ENCODE measurements at places on chromosomes 16 and 17. TPM values are rescaled to one million over a fixed set of nuclear protein-coding genes. Genes with fewer than 3 reads are reported as not detected.

The CSH1 gene
- not detected for total RNA-seq

- DNase-seq = no peak
Observed at GRCh38 chr17:51091635-51092034, 29.0 kb downstream of the SPAG9 start.

DNA sequence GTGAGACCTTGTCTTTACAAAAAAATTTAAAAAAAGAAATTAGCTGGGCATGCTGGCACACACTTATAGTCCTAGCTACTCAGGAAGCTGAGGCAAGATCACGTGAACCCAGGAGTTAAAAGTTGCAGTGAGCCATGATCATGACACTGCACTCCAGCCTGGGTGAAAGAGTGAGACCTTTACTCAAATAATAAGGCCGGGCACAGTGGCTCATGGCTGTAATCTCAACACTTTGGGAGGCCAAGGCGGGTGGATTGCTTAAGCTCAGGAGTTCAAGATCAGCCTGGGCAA is 11.5 kb upstream of the RIPOR1 start:
- DNase-seq = no peak

The TEDC2 gene
- total RNA-seq = 0.62 TPM

- no peak for DNase-seq
Observed at GRCh38 chr16:66020642-66021041, 345.8 kb upstream of the CDH5 start.

The CCL4L2 gene
- 0.94 TPM for total RNA-seq

The ASB16 gene
- total RNA-seq = 2.1 TPM

The SEZ6L2 gene
- 0.71 TPM for total RNA-seq

DNA sequence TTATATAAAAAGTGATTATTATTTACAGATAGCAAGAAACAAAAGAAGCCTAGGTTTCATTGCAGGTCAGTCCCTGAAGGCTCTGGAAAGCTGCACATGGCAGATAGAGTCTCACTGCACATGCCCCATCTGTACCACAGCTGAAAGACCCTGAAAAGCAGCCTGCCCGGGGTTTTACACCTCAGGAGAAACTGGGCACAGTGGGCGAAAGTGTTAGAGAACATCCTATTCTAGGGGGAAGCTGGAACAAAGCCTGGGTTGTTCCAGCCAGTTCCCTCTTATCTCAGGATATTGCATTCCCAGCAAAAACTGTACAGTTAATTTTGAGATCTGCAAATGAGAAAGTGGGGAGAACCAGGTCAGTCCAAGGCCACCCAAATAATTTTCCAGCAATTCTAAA is 419.7 kb downstream of the CNTNAP4 start:
- no peak for DNase-seq

DNA sequence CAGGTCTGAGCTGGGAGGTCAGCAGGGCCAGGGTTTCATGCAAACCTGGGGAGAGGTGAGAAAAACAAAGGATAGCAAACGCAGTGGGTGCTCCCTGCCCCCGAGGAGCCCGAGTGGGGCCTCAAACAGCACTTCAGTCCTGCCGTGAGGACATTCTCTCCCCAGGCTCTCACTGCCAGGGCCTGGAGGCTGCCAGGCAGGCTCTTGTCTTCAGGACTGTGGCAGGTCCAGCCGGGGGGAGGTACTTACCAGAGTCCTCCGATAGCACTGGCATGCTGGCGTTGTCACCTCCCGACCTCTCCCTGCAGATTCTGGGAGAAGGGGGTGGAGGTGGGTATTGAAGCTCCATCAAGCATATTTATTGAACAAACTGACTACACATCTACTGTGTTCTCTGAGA is 1.3 kb downstream of the MPP3 start:
- no peak for DNase-seq

DNA sequence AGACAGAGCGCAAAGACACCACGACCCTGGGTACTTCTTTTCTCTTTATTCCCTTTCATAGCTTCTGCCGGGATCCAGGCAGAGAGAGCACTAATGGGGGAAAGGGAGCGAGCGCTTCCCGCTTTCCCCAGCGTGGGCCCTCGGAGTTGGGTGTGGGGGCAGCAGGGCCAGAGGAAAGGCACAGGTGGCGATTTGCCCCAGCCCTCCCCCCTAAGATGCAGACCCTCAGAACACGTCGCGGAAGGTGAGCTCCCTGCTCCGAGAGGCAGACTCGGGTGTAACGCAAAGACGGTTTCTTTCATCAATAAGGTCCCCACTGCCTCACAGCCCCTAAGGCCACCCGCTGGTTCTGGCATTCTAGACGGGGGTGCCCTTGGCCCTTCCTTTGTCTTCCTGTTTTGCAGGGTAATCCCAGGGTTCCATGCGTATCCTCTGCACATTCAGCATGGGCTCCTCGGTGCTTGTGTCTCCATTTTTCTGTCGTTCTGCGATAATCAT is 570 bp upstream of the NME3 start:
- no peak for DNase-seq

GRCh38 chr16:27671410-27671809 is 121.5 kb downstream of the KATNIP start:
- no peak for DNase-seq

GRCh38 chr16:14329727-14330350 is 258.7 kb downstream of the MRTFB start:
- no peak for DNase-seq

DNA sequence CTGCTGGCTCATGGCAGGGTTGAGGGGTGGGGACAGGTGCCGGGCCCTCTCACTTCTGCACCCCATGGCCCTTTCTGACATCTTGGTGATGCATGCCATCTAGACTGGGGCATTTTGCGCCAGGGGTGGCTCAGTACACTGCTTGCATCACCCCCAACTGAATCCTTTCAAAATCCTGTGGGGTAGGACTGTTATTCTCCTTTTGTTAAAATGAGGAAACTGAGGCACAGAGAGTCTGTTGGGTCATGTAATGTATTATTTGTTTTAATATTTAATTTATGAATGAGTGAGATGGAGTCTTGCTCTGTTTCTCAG is 9.9 kb downstream of the ADCY7 start:
- no peak for DNase-seq

DNA sequence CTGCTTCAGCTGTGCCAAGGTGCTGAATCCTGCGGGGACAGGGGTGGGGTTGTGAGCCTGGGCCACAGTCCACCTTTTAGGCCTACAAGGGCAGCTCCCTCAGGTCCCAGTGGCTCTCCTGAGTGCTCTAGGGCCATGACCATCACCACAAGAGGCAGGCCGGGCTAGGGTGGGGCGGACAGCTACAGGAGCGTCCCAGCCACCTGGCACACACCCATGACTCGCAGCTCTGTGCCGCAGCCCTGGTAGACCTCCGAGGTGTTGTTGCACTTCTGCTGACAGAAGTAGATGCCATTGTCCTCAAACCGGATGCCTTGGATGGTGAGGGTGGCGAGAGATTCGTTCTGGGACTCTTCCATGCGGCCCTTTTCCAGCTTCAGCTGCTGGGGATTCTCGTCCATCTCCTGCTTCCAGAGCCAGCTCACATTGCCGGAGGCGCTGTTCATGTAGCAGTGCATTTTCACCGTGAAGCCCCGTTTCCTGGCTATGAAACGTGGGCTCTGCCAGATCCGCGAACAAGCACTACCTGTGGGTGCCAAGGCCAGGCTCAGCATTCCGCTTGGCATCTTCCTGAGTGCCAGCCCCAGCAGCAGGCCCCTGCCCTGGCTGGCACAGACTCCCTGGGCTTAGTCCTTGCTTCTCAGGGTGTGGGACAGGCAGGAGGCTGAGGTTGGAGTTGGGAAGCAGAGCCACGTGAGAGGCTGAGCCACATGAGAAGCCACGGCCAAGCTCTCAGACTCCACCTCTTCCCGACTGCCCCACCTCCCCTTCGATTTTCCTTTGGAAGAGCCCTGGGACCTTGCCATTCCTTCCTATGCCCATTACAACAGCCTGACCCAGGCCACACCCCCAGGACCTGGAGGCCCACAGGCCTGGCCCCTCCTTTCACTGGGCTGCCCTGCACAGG is 2.0 kb downstream of the CD79B start:
- no peak for DNase-seq

The OGFOD1 gene
- total RNA-seq = 30.7 TPM

GRCh38 chr16:27303256-27304100 is 10.3 kb upstream of the IL4R start:
- no peak for DNase-seq

DNA sequence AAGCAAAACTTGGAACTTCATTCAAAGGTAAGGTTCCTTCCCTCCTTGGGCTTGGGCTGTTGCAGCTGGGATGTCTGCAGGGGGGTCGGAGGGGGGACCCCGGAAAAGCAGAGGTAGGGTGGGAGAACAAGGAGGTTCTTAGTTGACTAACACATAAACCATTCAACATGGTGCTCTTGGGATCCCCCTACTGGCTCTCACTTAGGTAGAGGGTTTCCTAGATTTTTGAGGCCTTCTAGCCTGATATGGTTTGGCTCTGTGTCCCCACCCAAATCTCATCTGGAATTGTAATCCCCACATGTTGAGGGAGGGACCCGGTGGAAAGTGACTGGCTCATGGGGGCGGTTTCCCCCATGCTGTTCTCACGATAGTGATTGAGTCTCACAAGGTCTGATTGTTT is 93.9 kb downstream of the RGS9 start:
- no peak for DNase-seq

The GP1BA gene
- 0.19 TPM for total RNA-seq

DNA sequence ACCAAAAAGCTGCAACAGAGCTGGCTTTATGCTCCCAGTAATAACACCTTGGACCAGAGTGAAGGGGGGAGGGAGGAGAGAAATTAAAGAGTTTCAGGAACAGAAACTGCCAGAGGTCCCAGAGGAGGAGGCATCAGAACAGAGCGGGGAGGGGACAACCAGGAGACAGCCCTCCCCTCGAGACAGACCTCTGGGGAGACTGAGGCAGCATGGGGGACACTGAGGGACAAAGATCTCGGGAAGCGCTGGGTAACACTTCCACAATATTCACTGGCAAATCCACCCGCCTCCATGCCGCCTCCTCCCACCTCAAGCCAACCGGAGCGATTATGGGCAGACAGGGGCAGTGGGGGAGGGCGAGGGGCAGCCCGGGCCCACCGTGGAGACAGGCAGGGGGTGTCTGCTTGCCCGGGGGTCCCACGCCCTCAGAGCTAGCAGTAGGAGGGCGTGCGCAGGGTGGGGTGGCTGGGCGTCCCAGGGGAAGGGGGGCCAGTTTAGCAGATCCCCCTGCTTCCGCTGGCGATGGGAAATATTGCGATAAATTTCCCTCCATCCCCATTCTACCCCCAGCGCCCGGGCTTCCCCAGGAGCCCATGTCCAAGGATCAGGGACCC is 1.2 kb downstream of the PCGF2 start:
- peak; percentile 55 for DNase-seq

DNA sequence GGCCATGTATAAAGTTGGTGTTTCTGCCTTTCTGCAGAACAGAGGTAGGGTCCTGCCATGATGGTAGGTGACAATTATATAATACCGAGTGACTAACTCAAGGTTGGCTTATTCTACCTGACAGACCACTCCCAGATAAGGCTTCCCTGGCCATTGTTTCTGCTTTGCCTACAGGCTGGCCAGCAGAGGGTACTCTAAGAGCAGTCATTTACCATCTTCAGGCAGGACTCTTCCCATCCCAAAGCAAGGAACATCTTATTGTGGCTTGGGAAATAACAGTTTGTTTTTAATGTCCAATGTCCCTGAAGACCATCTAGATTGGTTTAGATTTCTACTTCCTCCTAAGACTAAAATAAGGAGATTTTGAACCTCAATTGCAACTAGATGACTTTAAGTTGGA is 74.1 kb downstream of the SNX11 start:
- no peak for DNase-seq

The GSDMA gene
- total RNA-seq = 6.2 TPM

DNA sequence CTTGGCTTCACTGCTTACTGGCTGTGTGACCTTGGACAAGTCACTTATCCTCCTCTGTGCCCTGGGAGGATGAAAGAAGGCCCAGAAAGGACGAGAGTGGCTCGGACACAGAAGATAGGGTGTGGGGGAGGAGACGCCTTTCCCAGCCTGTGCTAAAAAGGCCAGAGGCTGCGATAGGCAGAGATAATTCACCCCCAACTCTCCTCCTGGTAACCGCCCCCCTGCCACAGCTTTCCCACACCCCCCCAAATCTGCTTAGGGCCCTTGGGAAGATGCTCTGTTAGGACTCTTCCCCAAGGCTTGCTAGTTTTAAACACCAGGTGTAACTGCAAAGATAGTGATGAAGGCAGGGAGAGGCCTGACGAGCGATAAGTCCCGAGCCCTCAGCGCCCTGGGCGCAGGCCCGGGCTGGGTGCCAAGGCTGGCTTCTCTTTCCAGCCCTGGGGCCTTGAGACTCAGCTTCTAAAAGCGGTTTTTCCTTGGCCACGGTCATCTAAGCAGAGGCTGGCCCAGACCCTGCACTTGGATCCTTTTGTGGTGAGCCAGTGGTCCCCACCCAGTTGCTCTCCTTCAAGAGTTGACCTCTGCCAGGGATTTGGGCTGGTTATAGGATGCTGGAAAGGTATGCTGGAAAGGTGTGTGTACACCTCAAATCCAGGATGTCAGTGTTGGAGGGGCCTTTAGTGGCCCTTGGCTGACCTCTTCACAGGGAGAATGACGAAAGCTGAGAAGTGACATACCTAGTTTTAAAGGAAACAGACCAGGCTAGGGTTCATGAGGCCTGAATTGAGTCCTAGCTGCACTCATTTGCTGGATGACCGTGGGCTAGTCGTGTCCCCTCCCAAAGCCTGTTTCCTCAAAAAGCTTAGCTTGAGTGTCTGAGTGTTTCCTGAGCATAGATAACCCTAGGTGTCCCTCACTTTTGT is 3.4 kb upstream of the PPP1R9B start:
- DNase-seq = peak; percentile 83

The PIRT gene
- 0.18 TPM for total RNA-seq

DNA sequence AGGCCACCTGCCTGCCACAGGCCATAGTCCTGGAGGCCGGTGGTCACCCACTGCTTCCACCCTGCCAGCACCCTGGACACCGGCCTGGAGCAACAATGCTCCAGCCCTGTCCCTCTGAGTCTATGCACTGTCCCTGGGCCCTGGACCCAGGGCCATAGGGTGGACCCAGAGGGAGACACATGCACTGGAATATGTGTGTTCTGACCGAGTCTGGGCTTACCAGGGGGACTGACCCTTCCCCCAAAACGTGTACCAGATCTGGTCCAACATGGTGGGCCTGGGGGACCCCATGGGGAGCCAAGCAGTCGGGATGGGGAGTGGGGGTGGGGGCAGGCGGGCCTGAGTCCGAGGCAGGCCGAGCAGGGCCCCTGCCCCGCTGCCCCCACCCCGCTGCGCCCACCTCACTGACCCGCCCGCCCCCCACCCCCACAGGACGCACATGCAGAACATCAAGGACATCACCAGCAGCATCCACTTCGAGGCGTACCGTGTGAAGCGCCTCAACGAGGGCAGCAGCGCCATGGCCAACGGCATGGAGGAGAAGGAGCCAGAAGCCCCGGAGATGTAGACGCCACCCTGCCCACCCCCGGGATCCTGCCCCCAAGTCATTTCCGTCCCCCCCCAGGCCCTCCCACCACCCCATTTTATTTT is 357.4 kb downstream of the SEC14L1 start:
- DNase-seq = peak; percentile 65

GRCh38 chr17:82863383-82863940 is 23.6 kb upstream of the ZNF750 start:
- DNase-seq = no peak

DNA sequence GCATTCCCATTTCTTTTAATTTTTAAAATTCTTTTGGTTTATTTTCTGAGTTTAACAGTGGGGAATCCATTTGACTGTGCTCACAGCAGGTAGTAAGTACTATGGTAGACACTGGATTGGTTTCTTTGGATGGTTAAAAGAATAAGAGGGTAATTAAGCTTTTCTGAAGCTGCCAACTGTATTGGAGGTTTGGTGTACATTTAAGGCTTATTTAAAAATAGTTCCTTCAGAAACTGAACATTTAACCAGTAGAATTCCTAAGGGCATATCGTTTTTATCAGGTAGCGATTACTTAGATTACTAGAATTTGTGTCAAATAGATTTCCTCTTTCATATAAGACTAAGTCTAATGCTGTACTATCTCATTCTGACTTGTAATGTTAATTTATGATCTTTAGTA is 162.4 kb downstream of the PPM1E start:
- no peak for DNase-seq

The BCAR1 gene
- total RNA-seq = 140 TPM

The AOC3 gene
- total RNA-seq = 344 TPM

All from aorta (tissue), 5 donors.